ENCODE measurements at places on chromosomes 13 and 19.
A peak's percentile ranks its signal among the peaks of the same experiment; 100 is the strongest.

DNA sequence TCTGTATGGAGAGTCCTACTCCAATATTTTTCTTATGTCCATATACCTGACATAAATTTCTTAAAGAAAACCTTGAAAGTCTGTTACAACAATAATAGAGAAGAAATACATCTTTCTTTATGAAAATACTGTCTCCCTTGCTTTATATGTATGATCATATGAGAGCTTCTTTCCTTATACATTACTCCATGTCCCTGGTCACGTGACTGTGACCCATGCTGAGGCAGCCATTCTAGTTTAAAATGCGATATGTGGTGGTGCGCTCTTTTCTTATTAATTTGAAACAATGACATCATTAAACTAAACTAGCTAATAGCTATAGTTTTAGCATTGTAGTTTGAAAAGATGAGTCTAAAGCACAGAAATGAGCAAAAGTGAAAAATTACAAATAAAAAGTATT is 1120.3 kb upstream of the PRR20A start:
- no peak for DNase-seq

DNA sequence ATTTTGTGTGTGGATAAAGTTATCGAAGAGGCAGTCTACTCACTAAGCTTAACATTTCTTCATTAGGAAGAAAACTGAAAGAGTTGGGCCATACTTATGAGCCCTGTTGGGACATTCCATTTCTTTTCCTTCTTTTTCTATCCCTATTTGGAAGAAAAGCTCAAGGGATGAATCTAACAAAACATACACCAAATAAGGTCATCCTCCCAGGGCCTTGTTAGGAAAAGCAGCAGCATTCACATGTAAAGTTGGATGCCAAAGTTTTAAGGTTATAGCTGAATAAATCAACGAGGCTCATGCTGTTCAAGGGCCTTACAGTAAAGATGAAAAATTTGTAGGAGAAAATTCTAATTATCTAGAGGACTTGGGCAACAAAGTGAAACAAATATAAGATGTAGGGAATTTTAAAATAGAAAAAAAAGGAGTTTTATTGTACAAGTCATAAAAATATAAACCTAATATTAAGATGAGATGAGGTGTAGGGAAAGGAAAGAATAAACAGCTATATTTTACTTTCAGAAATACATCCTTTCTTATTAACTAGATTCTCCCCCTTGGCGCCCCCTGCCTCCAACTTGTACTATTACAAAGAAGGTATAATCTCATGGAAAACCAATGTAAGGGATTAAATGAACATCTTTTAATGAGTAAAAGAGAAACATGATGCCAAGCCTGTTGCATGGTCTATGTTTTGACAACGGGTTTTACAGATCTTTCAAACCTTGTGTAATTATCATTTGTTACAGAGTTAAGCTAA is 160.4 kb downstream of the PCDH20 start:
- DNase-seq: no peak

DNA sequence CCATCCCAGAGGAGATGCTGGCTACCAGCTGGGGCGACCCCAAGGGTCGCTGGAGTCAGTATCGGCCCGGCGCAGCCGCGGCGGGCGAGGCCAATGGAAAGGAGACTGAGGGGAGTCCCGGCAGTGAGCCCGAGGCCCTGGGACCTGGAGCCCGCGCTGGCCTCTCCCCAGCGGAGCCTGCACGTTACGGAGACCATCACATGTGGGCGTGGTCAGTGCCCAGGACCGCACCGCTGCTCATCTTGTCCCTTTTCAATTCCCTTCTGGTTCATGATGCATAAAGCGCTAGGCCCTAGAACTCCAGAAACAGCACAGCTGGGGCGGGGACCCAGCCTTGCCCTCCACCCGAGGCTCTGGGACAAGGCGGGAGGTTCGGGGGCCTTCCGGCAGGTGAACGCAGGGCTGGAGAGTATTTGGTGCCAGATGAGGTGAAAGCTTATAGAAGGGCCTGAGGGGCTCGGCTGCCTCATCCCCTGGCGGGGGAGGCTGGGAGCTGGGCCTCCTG is 8.0 kb downstream of the C19orf25 start:
- peak; percentile 89 for DNase-seq

GRCh38 chr19:18317961-18318800 is 4.7 kb downstream of the LSM4 start:
- no peak for DNase-seq

- DNase-seq: no peak
These were observed 138.5 kb downstream of the ZDHHC20 start for GRCh38 chr13:21320642-21321034.

DNA sequence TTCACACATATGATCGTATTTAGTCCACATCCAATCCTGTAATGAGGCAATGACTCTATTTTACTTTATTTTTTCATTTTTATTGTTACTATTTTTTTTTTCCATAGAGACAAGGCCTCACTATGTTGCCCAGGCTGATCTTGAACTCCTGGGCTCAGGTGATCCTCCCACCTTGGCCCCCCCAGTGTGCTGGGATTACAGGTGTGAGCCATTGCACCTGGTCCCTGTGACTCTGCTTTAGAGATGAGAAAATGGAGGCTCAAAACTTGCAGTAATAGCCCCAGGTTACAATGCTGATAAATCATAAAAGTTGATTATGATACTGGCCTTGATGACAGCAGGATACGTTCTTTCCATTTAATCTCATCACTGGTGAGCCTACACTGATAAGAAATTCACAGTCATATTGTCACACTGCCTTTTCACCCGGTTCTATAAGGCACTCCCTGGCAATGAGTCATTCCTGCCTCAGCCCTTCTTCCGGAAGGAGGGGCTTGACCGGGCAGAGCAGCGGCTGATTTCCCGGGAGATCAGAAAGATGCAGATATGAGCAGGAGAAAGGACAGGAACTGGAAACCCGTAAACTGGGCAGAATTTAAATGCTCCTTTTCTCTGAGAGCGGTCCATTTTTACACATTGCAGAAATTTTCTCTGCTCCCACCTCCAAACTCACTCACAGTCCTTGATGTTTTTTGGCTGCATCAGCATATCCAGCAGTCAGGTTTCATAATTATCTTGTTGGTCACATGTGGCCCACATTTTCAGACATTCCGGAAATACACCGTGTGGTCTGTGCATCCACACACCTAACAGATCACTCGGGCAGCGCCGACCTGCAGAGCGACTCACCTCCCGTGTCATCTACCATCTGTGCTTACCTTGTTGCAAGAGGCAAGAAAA is 616.4 kb downstream of the EFNB2 start:
- no peak for DNase-seq

- DNase-seq: no peak
These were observed 2.6 kb upstream of the SLC27A1 start for GRCh38 chr19:17467471-17468301.

GRCh38 chr13:31199849-31200636 is at the start of gene B3GLCT:
TSS of gene B3GLCT (plus strand) at chr13:31199975. CDS start at chr13:31200085, 110 bp downstream.
- DNase-seq: peak; percentile 84

GRCh38 chr19:28051047-28051446 is 1161.9 kb downstream of the UQCRFS1 start:
- no peak for DNase-seq

DNA sequence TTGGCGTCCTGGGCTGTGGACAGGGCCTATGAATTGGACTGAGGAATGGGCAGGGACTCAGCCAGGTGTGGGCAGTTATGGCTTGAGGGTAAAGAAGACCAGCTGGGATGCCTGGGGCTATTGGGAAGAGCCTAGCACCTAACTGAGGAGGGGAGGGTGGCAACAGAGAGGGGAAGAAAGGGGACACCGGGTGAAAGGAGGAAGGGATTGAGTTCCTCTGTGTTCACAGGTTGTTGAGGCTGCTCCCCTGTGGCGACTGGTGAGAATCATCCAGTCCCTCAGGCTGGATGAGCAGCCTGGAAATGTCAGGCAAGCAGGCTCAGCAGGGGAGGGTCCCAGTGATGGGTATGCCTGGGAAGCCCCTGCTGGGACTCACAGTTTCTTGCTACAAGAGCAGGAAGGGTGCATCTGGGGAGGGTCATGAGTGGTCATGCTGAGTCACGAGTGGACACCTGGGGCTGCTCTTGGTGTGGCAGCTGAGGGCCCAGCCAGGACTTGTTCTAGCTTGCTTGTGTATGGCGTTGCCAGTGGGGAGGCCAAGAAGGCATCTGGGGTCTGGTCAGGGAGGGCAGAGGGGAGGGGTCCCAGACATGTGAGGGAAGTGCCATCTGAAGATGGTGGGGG is 1.4 kb downstream of the ZNF324 start:
- DNase-seq: no peak

- peak; percentile 56 for DNase-seq
These were observed at the start of gene MIR17HG for GRCh38 chr13:91347202-91347995. TSS of gene MIR17HG (plus strand) at chr13:91347687.

DNA sequence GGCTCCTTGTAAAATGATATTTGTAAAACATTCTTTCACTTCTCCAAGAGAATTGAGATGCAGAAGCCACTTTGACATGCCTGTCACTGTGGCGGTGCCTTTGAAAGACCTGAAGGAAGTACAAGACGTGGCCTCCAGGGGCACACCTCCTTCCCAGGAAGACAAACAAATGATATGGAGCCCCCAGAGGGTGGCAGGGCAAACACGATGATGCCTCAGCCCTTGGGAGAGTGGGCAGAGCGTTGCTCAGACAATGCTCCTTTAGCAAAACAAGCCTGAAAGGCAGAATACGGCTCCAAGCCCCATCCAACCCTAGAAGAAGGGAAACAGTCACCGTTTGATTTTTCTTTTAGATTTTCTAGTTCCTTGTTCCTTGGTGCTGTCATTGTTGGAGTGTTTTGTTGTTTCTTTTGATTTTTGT is 9.2 kb upstream of the ATP12A start:
- DNase-seq: no peak

- no peak for DNase-seq
These were observed 12.9 kb downstream of the MIPEP start for GRCh38 chr13:23876265-23876664.

DNA sequence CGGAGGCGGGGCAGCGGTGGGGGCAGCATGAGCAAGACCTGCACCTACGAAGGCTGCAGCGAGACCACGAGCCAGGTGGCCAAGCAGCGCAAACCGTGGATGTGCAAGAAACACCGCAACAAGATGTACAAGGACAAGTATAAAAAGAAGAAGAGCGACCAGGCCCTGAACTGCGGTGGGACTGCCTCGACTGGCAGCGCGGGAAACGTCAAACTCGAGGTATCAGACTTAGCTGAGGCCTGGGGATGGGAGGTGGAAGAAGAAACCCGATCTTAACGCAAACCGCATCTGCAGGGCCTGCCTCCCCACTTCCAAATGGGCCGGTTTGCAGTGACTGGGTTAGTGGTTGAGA is 693 bp downstream of the RFXAP start:
- DNase-seq: peak; percentile 18

- no peak for DNase-seq
These were observed 61.3 kb upstream of the MEDAG start for GRCh38 chr13:30844548-30845296.

GRCh38 chr13:113378825-113379224 is 14.9 kb upstream of the GRTP1 start:
- no peak for DNase-seq

DNA sequence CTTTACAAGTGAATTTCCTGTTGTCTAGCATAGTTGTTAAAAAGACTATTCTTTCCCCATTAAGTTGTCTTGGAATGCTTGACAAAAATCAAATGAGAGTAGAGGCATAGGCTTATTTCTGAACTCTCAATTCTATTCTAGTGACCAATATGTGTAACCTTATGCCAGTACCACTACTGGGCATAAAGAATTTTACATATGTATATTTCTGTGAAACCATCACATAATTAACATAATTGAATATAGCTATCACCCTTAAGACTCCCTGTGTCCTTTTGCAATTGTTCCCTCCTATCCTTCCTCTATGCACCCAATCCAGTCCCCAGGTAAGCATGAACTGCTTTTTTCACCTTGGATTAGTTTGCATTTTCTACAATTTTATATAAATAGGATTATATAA is 165.0 kb downstream of the DNAJC3 start:
- DNase-seq: no peak

GRCh38 chr19:10388957-10389356 is 8.6 kb upstream of the TYK2 start:
- DNase-seq: peak; percentile 81

GRCh38 chr19:54141356-54141755 is 3.8 kb downstream of the CNOT3 start:
- DNase-seq: no peak

- DNase-seq: no peak
These were observed 3.0 kb upstream of the EFNA2 start for GRCh38 chr19:1282588-1283206.

GRCh38 chr19:13255041-13255718 is 105.0 kb downstream of the IER2 start:
- DNase-seq: no peak

- no peak for DNase-seq
These were observed 1024.0 kb upstream of the PCDH9 start for GRCh38 chr13:68254151-68254550.

GRCh38 chr13:42071672-42072419 is 23.4 kb downstream of the DGKH start:
- DNase-seq: no peak

DNA sequence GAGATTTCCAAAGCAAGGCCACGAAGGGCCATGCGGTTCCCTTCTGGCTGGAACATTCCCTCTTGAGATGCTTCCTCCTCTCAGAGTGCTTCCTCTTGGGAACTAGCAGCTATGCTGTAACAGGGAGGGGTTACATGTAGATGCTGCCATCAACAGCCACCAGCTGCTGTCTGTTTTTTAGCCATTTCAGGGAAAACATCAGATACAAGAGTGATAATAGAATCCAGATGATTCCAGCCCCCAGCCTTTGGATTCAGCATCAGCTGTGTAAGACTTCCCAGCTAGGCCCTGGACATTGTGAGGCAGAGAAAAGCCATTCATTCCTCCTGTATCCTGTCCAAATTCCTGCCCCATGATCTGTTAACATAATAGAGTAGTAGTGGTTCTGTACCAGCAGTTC is 8.2 kb upstream of the ZNF177 start:
- DNase-seq: no peak

DNA sequence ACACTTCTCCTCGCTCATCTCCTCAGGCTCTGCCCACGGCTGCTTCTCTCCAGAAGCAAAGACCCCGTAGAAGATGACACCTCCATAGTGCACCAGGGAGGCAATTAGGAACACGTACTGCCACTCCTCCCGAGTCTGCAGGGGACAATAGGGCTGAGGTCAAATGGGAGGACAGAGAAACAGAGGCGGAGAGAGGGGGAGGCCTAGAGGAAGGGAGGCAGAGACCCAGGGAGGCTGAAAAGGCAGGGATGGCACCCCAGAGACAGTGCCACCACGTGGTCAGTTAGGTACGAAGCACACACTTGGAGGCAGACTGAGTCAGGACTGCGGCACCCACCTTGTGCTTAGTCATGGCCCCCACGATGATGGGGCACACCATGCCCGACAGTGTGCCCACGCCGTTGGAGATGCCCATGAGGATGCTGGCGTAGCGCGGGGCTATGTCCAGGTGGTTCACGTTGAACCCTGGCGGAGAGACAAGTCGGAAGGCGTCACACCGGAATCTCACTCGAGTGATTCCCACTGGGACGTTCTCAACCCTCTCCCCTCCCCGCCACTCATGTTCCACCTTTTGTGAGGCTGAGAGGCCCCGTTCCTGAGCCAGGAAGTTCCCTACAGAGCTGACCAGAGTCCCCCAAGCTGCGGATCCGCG is 5.6 kb downstream of the GFY start:
- no peak for DNase-seq

- no peak for DNase-seq
These were observed 442 bp upstream of the CDC16 start for GRCh38 chr13:114234266-114234644.

GRCh38 chr13:61857198-61857597 is 441.5 kb upstream of the PCDH20 start:
- DNase-seq: no peak

- DNase-seq: no peak
These were observed 7.7 kb upstream of the GPR18 start for GRCh38 chr13:99265821-99266426.

GRCh38 chr13:73938372-73939070 is 195.7 kb downstream of the KLF12 start:
- no peak for DNase-seq

Data from HuH-7.5 (cell line).